ENCODE measurements at places on chromosomes 5 and 9.

- no peak for DNase-seq
These were observed 19.2 kb downstream of the TNPO1 start for GRCh38 chr5:72835633-72836032.

- DNase-seq, result no peak
These were observed 25.9 kb downstream of the ROPN1L start for GRCh38 chr5:10467281-10468198.

DNA sequence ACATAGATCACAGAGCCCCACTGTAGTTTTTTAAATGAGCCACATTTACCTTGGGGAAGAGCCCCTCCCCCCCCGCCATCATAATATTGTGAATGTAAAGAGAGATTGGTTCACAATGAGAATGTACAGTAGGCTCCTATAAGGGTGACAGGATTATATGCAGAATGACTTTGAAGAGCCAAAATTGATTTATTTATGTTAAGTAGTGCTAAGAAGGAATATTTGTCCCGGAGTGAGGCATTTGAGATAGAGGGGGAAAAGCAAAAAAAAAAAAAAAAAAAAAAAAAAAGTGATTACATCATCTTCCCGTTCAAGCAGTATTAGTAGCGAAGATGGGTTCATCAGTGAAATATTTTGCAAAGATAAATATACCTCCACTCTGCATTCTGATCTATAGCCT, 73.9 kb downstream of the PIK3R1 start:
- DNase-seq, result no peak

GRCh38 chr9:126146254-126147145, 180.1 kb upstream of the MVB12B start:
- DNase-seq, result no peak

GRCh38 chr9:134425812-134426211, 99.6 kb downstream of the RXRA start:
- DNase-seq, result no peak

DNA sequence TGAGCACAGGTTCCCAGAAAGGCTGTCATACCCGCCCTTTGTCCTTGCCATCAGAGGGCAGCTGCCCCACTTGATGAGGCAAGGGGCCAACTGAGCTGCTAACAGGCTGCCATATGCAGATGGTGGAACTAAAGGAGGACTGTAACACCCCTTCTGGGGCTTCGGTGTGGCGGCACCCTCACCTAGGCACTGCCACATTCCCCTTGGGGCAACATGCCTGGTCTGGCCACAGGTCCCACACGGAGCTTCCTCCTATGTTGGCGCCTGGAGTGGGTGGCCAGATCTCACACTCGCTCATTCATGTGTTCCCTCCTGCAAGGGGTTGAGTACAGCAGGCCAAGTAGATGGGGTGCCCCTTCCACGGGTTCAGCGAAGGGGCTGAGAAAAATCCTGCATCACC, 777.4 kb upstream of the CHD1 start:
- no peak for DNase-seq

- no peak for DNase-seq
These were observed 2.4 kb upstream of the PPP2R2B start for GRCh38 chr5:146880966-146881365.

- DNase-seq, result no peak
These were observed 99.4 kb upstream of the SAP30L start for GRCh38 chr5:154346427-154346826.

GRCh38 chr5:73747696-73748380, 121.8 kb downstream of the ARHGEF28 start:
- no peak for DNase-seq

DNA sequence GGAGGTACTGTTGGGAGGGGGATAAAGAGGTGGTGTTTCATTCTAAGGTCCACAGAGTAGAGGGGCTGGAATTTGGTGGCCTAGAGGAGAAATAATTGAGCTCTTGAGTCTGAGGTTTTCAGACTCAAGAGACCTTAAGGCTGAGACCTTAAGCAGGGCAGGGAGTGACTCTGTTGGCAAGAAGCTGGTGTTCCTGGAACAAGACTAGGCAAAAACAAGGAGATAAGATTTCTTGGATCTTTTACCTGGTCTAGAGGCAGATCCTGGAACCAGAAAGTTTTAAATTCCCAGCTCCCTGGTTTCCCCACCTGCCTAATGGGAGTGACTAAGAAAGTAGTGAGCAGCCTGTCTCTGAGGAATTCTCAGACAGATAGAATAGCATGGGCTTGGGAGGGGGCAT, 4.1 kb upstream of the CCL21 start:
- no peak for DNase-seq

DNA sequence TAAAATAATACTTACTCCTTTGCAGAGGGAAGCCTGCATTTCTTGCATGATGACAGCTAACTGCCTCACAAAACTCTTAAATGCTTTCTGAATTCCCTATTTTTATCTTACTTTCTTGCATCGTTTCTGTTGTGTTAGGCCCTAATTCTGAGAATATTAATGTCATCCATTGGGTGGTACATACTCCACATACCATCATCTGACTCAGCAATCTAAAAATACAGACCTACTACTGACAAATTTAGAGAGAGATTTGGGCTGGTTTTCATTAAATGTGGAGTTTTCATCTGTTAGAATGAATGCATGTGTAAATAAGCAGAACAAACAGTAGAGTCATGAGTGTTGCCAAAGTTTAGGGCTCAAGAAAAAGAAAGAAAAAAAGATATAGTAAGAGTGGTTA, 26.5 kb upstream of the KCNN2 start:
- DNase-seq, result no peak

GRCh38 chr5:79333852-79334557, 98.1 kb downstream of the JMY start:
- DNase-seq, result no peak

Data from naive thymus-derived CD8-positive, alpha-beta T cell (primary cell).